ENCODE measurements at places on chromosomes 3 and 15.

DNA sequence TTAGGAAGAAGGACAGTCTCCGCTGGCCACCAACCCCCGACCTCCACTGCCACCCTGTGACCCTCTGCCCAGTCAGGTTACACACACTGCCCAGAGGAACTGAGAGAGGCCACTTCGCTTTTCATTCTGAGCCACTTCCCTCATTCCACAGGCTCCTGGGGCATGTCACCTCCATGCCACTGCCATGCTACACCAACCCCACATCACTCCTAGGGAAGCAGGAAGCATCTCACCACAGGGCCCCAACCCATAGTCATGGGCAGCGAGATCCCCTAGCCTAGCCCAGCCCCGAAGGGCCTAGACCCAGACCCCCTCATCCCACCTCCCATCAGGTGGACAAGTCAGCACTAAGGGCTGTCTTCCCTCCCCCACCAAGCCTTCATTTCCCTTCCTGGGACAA, 1.4 kb downstream of the PLCB2 start:
- DNase-seq: no peak

DNA sequence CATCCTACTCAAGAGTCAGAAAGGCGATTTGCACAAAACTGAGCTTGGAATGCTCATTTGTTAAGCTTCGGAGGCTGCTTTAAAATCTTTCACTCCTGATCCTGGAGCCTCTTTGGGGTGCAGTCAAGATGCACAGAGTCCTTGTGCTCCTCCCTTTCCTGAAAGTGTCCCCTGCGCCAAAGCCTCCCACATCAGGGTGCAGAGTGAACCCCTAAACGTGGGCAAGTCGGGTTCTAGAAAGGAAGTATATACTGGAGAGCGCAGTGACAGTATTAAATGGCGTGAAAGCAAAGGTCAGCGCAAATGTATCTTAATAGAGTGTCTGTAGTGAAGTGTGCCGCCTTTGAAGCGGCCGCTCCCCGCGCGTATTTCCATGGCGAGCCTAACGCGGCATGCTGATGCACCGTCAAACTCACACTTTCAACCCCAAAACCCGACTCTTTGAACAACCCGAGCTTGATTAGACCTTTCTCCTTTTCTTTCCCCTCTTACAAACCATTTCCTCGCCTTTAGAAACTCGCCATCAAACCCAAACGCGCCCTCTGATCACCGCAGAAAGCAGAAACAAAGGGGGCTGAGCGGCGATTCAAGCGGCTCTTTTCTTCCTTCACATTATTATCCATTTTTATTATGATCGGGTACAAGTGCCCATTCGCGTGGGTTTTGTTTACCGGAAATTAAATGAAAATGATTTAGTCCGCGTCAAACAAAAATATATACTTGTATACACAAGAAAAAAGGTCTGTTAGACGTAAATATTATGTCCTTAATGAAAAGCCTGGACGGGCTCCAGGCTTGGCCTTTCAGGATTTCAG, 18.3 kb downstream of the ZIC4 start:
- DNase-seq: no peak

DNA sequence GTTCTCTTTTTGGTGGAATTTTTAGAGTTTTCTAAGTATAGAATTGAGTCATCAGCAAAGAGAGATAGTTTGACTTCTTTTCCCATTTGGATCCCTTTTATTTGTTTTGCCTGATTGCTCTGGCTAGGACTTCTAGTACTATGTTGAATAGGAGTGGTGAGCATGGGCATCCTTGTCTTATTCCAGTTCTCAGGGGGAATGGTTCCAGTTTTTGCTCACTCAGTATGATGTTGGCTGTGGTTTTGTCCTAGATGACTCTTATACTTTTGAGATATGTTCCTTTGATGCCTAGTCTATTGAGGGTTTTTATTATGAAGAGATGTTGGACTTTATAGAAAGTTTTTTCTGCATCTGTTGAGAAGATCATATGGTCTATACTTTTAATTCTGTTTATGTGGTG, 72.5 kb downstream of the TNFAIP8L3 start:
- no peak for DNase-seq

- no peak for DNase-seq
Observed at GRCh38 chr3:195729476-195730251, 8.9 kb downstream of the MUC20 start.

DNA sequence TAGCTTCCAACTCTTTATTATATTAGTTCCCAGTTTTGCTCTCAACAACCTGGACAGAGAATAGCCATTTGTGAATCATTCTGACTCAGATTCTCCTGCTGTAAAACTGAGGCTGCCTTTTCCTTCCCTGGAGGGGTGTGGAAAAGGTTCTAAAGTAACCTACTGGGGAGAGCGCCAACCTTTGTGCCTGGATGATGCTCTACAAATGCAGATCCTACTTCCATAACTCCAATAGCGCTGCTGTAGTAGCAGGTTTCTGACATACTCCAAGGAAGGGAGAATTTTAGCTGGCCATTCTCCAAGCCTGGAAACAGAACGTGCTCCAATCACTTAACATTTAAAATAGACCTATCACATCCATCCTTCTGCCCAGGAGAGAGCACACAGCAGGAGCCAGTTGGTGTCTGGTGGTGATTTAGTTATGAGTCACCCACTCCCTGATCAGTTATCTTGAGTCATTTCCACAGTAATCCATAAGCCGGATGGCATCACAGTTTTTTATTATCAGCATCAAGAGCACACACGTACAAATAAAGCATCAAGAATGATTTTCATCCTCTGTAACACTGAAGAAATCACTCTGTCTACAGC, 38.3 kb downstream of the MYH15 start:
- DNase-seq: no peak

GRCh38 chr15:43237842-43238470, 17.1 kb upstream of the EPB42 start:
- no peak for DNase-seq
